ENCODE measurements at places on chromosomes 2 and 18.

DNA sequence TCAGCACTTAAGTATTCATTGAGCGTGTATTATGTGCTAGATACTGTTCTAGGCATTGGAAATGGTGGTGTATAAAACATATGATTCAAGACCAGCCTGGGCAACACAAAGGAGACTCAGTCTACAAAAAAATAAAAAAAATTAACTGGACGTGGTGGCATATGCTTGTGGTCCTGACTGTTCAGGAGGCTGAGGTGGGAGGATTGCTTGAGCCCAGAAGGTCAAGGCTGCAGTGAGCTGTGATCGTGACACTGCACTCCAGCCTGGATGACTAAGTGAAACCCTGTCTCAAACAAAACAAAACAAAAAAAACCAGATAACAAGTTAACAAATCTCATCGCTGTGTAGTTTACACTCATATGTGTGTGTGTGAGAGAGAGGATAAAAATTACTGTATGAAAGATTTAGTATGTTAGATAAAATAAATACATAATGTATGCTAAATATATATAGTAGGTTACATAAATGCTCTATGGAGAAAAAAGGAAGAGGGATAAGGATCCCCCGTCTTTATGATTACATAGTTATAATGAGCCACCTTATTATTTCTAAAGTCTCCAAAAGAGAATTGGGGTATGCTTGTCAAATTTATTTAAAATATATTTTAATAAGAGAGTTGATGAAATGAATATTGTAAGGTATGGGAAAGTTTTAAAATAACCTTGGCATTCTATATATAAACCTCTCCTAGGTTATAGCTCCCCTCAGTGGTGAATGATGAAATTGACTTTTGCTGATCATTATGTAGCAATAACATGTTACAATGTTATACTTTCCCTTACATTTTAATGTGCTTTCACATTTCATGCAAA lies 69.2 kb downstream of the EHBP1 start:
- DNase-seq: peak; percentile 29

DNA sequence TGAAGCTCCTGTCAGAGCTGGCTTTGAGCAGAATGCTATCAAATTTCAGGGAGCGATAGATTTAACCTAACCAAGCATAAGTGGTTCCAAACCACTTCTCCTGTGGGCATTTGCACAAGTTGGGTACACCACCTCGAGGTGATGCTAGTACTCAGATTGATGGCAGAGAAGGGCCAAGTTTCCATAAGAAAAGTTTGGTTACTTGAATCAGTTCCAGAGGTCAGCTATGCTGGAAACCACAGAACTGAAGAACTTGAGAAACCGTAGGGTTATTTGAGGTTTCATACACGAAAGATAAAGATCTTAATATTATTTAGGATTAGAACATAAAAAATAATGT lies 238.2 kb upstream of the SOX11 start:
- no peak for DNase-seq

GRCh38 chr18:3525870-3526420 lies 76.0 kb downstream of the TGIF1 start:
- DNase-seq: peak; percentile 54

GRCh38 chr2:139917690-139918384 lies 1137.6 kb upstream of the NXPH2 start:
- no peak for DNase-seq

- peak; percentile 27 for DNase-seq
Observed at GRCh38 chr2:157185476-157186227, 71.9 kb upstream of the GALNT5 start.
